ENCODE measurements at places on chromosomes 7 and 10. TPM values are rescaled to one million over a fixed set of nuclear protein-coding genes. Genes with fewer than 3 reads are reported as not detected.

CTAGE8 gene
- not detected for total RNA-seq

PDZD7 gene
- total RNA-seq: 1.2 TPM

INSYN2A gene
- not detected for total RNA-seq

ARMH3 gene
- total RNA-seq: 12.2 TPM

MYH16 gene
- total RNA-seq: under 0.01 TPM

H2BK1 gene
- not detected for total RNA-seq

SLC26A3 gene
- total RNA-seq: not detected

EPO gene
- 0.39 TPM for total RNA-seq

CALML3 gene
- not detected for total RNA-seq

PNLIPRP3 gene
- not detected for total RNA-seq
